Fibroblast of skin of back (primary cell): ENCODE measurements at places on chromosomes 2 and 18.

DNA sequence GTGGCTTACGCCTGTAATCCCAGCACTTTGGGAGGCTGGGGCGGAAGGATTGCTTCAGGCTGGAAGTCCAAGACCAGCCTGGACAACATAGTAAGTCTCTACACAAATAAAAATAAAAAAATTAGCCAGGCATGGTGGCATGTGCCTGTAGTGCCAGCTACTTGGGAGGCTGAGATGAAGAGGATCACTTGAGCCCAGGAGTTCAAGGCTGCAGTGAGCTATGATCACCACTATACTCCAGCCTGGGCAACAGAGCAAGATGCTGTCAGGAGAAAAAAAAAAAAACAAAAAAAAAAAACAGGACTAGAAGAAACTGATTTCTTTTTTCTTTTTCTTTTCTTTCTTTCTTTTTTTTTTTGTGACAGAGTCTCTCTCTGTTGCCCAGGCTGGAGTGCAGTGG is 13.6 kb downstream of the SPDYA start:
- DNase-seq = no peak

DNA sequence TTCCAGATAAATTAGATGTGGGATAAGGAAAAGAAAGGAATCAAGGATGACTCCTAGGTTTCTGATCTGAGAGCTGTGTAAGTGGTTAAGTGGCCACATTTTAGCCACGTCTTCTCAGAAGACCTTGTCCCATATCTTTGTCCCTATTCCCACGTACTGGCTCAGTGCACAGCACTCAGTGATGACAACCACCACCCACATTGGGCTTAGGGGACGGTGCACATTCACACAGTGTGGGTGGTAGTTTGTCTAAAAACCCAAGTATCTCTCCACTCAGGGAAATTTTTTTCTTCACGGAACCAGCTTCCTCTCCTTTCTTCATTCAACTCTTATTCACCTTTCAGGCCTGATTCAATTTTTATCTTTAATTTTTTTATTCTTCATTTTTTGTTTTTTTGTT is 30.6 kb upstream of the GCC2 start:
- DNase-seq = no peak

DNA sequence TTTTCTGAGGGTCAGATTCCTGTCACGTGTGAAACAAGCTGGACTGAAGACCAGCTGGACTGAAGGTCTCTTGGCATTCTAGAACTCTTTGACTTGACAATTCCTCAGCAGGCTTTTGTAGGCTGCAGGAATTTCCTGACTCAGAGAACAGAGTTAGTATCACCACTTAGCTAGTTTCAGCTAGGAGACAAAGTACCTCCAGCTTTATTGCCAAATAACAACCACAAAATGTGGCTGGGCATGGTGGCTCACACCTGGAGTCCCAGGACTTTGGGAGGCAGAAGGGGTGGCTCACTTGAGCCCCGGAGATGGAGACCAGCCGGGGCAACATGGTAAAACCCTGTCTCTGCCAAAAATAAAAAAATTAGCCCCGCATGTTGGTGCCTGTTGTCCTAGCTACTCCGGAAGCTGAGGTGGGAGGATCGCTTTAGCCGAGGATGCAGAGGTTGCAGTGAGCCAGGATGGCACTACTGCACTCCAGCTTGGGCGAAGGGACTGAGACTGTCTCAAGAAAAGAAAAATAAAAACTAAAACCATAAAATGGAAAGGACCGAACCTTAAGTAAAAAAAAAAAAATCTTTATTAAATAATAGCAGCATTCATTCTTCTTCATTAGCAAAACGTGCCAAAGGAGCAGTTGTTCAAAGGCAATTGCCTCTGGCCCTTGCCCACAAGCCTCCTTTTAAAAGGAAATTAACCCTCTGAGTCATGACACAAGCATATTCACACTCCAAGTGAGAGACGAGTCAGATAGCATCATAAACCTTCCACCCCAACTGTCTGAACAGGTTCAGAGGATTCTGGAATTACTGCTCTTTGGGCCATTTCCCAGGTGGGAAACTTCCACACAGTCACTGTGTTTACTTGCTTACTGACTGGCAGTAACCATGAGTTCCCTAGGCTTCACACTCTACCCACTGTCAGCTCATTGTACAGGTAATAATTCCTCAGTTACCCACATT is 88.9 kb downstream of the MYL12B start:
- no peak for DNase-seq

DNA sequence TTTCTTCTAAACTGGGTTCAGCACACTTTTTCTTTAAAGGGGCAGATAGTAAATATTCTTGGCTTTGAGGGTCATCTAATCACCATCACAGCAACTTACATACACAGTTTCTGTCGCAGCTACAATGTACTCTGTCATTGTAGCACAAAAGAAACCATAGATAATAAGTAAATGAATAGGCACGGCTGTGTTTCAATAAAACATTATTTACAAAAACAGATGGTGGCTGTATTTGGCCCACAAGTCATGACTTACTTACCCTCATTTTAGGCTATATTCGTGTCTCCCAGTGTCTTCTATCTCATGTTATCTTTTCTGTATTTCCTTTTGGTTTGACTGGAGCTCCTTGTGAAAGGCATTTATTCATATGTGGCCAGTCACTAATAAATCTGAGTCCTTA is 168.3 kb downstream of the MAP2 start:
- DNase-seq = no peak

GRCh38 chr18:23230686-23231085 is 95.4 kb downstream of the CABLES1 start:
- DNase-seq = no peak

DNA sequence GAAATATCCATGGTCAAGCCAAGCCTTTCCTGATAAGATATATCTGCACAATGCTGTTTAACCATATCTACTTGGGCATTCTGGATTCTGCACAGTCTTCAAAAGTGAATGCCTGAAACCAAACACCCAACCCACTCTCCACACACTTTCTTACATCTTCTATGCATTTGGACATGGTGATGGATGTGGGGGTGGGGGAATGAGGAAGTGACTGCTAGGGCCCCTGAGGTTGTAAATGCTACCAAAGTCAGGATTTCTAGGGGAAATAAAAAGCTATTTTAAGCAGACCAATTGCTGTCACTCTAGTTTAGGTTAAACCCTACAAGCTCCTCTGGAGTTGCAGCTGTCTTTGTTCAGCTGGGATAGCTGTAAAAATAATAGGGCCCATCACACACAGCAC is 26.7 kb upstream of the TGFA start:
- DNase-seq = no peak

- DNase-seq = no peak
These were observed 3.1 kb upstream of the HES6 start for GRCh38 chr2:238242731-238243495.

- peak; percentile 43 for DNase-seq
These were observed 263.2 kb downstream of the EXOC6B start for GRCh38 chr2:72562451-72563153.

DNA sequence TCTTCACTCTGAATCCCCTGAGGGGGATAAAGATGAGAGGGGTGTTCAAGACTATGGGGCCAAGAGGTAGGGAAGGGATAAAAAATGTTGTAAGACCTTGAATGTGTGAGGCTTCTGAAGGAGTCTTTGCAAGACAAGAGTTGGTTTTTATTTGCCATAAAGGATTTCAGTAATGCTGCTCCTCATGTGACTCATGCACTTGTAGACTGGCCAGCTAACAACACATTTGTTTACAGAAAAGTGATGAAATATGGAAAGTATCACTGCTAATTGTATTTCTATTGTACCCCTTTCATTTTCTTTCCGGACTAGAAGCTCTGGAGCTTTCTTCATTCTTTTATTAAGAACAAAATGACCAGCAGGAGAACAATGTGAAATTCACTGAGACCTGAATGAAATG is 782.1 kb downstream of the EPHA4 start:
- DNase-seq = peak; percentile 48

GRCh38 chr2:31411771-31412170 is 2.8 kb downstream of the XDH start:
- DNase-seq = no peak

- DNase-seq = no peak
These were observed 3.8 kb downstream of the STAM2 start for GRCh38 chr2:152171718-152172117.

DNA sequence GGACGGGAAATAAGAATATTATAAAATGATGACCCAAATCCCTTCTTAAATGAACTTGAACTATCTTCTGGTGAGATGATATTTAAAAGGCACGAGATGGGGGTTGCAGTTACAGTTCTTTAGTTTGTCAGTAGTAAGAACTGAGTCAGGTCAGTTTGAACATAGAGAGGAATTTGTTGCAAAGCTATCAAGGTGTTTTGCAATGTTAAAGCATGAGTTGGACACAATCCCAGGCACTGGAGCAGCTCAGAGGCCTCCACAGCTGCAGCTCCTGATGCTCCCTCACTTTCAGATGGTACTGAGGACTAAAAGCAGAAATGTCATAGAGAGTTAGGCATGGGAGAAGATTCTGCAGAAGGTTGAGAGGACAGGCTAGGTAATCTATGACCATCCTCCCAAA is 236.0 kb downstream of the BCL2 start:
- DNase-seq = no peak
